Type B pancreatic cell (in vitro differentiated cells): ENCODE measurements at places on chromosomes 2 and 18.

GRCh38 chr2:161964160-161964559 is 109.9 kb downstream of the DPP4 start:
- no peak for DNase-seq

GRCh38 chr2:196277002-196277401 is 105.6 kb upstream of the STK17B start:
- no peak for DNase-seq

GRCh38 chr18:47915930-47916329 is 14.5 kb downstream of the SMAD2 start:
- DNase-seq, result no peak

DNA sequence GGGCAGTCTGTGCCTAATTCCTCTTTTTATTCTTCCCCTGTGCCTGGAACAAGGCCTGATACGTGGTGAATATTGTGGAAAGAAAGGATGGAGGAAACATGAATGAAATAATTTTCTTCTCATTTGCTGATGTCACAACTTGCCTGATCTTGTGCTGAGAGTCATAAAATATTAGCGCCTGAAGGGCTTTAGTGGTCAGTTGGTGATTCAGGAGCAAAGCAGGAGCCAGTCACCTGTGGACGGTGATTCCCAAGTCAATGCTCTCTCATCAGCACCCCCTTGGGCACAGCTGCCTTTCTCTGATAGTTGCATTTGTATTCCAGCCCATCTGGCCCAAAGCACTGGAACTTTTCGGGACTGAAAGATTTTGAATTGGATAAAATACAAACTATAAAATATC is 502.6 kb upstream of the RAB12 start:
- DNase-seq, result no peak

GRCh38 chr2:233976087-233976486 is 58.9 kb downstream of the TRPM8 start:
- no peak for DNase-seq

DNA sequence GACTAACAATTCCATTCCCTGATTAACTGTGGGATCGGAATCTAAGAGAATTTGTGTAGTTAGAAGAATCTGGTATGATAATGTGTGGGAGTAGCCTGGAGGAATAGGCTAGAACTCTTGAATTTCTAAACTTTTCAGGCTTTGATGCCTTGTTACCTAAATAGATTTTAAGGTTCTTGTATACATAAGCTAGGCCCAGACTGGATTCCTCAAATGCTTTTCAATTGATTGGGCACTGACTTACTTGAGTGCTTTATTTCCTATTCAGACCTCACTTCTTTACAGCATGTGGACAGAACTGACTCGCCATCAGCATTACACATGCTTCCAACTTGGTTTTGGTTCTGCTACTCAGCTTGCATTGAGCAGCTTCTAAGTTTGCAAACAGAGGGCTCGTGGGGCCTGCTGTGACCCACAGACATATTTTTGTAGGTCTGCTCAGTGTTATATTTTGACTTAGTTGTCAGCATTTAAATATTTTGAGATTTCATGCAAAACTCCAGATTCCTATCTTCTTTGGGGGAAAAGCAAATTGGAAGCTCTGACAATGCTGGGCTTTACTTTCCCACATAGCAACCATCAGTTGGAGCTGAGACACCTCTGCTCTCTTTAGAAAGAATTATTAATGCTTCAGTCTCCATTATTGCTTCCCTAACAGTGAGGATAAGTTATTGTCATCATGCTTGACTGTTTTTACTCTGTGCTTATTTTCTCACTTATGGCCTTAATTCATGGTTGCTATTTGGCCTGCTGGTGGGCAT is 5.7 kb downstream of the PARD3B start:
- no peak for DNase-seq

GRCh38 chr2:162057426-162057825 is 16.6 kb downstream of the DPP4 start:
- no peak for DNase-seq

- no peak for DNase-seq
These were observed 48.2 kb downstream of the RNF138 start for GRCh38 chr18:32139835-32140283.

DNA sequence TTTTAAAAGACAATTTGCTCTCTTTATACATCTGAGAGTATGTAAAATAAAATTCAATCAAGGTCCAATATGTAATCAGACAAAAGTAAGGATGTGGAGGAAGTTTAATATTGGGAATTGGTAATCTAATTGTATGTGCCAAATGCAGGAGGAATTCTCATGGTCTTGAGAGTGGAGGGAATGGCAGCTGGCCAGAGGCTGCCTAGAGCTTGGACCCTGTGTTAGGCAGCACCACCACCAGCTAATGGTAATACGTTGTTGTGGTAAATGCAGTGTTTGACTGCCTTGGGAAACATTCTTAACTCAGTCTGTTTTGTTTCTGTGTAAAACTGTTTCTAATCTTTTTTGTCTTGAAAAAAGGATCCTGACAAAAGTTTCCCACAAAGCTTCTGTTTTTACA is 30.0 kb downstream of the GALNT1 start:
- no peak for DNase-seq

DNA sequence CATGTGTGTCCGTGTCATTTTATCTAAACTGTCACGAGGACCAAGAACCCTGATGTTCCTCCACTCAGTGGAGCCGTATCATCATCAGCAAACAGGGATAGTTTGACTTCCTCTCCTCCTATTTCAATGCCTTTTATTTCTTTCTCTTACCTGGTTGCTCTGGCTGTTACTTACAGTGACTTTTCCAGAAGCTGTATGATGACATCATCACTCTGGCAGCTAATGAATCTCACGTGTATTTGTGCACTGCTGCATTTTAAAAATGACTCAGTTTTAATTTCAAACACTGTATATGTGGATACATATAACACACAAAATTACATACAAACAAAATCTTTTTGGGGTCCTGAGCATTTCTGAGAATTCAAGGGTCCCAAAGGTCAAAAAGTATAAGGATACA is 481.4 kb downstream of the CDH2 start:
- DNase-seq, result no peak

DNA sequence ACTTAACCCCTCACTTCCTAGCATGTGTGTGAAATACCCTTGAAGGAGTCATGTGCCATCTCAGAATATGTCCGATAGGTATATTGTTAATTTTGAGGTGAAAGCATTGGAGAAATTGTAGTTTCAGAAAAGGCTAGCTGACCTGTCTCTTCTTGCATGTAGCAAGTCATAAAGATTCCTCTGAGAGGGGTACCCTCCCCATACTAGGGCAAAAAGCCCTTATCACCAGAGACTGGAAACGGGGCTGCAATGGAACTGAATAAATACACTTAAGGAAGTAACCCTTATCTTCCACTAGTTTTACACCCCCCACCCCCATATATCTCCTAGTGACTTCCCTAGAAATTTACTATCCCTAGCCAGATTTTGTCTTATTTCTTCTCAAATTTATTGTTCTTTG is 1.8 kb upstream of the SF3B6 start:
- no peak for DNase-seq

DNA sequence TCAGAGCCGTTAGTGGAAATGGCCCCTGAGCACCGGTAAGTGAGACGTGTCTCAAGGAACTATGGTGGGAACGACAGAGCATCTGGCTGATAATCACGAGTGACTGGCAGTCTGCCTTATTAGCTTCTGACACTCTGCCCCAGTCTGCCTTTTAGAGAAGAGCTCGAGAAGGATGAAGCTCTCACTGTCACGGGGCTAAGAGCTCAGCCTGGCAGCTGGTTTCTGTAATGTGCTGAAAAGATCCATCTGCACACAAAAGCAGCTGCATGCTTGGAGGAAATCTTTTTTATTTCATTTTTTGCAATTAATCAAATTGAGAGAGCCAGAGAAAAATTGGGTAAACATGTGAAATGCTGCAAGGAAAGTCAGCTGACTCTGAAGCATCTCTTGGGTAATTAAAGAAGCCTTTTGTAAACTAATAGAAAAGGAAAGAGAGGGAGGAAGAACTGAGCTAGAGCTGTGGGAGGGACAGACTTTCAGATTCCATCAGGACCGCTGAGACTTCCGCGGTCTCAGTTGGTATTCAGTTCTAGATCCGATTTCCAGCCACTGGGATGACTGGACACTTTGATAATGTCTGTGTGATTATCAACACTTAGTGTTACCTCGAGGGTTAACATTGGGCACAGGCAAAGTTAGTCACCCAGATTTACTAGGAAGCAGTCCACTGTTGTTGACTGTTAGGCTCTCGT is 24.4 kb downstream of the MBP start:
- DNase-seq, result no peak

- no peak for DNase-seq
These were observed 5.9 kb downstream of the NFATC1 start for GRCh38 chr18:79401494-79402208.

- no peak for DNase-seq
These were observed 79.7 kb downstream of the EMILIN2 start for GRCh38 chr18:2926528-2926927.

GRCh38 chr18:56038171-56039030 is 450.4 kb upstream of the TCF4 start:
- no peak for DNase-seq

DNA sequence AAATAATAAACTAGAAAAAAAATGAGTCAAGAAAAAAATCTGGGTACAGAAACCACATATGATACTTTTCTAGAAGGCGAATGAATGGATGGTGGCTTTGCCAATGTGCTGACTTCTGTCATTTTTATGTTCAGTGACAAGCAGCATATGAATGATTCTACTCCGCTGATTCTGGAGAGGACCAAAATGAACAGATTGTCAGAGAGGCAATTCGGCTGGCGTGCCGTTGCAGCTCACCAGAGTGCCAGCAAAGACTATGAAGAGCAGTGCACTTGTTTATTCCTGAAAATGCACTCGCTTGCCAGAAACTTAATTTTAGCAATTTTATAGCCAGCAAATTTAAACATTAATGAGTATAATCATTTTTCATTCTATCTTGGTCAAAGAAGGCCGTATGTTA is 105.9 kb upstream of the NYAP2 start:
- no peak for DNase-seq

DNA sequence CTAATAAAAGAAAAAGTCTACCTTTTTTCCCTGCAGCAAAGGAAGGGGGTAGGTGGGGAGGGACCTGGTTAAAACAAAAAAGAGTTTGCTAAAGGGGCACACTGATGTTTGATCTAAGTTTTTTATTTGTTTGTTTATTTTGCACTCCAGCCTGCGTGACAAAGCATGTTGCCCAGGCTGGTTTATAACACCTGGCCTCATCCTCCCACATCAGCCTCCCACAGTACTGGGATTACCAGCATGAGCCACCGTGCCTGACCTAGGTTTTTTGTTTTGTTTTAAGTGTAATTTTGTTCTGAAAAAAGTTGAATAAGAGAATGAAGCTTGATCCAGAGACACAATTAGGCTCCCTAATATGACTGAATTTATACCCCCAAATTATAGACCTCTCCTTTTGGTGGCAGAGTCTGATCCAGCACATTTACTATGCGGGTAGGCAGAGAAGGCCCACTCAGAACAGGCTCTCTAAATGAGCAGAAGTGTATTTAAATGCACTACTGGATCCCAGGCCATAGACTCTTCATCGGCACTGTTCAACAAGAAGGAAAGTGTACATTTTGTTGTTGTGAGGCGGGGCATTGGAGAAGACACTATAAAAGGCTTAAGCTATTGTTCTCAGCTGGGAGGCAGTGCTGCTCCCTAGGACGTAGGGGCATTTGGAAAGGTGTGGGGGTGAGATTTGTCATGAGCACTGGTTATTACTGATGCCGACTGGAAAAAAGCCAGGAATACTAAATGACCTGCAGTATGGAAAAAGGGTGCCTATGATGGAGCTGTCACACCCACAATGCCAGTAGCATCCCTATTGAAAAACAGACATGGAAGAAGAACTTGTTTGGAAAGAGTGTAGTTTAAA is 32.4 kb downstream of the MRPS9 start:
- DNase-seq, result no peak

DNA sequence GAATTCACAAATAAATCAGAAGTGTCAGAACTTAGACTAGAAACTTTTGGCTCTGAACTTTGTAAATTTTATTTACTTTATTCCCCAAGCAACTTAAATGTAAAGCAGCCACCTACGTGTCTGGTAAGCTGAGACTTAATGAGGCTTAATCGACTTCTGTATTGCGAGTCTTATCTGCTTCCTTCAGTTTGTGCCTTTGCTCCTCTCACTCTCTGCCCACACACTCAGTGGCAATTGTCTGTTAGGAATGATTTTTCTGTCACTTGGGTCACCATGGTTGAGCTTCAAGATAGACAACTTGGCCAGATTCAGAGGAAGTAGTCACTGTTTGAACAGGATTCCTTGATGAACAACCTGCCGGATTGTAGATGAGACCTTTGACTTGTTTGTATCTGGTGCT is 691.4 kb upstream of the FSHR start:
- no peak for DNase-seq

GRCh38 chr2:130796290-130796689 is 40.4 kb upstream of the ARHGEF4 start:
- peak; percentile 57 for DNase-seq

- DNase-seq, result peak; percentile 58
These were observed 25.1 kb downstream of the CIB4 start for GRCh38 chr2:26615860-26616705.

DNA sequence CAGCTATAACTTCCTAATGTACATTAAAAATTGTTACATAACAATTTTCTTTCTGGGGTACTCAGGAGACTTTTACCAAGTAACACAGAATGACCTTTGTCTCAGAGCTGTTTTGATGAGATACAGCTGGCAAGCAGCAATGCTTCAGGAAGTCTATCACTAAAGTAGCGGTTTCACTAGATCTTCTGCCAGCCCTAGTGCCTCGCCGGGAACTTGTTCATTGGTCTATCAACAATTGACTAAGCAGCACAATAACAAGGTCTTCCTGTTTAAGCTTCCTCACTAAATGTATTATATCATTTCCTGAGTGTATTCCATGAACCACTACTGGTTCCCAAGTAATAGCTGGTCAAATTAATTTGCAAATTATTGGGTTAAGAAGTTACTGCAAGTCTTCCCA is 69.2 kb downstream of the TRIP12 start:
- DNase-seq, result no peak

- DNase-seq, result no peak
These were observed 34.9 kb upstream of the APCDD1 start for GRCh38 chr18:10419420-10420103.

DNA sequence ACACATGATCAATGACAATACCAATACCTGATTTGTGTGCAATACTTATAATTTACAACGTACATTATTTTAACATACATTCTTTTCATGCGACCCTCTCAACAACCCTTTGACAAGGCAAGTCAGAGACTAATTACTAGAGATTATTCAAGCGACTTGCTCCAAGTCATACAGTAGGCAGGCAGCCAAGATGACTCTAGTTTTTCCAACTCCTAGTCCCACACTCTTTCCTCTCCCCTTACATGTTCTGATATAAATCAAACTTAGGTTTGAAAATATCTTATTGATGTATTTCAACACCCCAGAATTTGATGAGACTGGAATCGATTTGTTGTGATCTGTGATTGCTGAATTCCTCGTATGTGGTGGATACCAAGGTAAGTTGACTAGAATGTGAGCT is 8.0 kb upstream of the CYP27C1 start:
- no peak for DNase-seq

- no peak for DNase-seq
These were observed 63.2 kb upstream of the IGFBP5 start for GRCh38 chr2:216758256-216759155.

DNA sequence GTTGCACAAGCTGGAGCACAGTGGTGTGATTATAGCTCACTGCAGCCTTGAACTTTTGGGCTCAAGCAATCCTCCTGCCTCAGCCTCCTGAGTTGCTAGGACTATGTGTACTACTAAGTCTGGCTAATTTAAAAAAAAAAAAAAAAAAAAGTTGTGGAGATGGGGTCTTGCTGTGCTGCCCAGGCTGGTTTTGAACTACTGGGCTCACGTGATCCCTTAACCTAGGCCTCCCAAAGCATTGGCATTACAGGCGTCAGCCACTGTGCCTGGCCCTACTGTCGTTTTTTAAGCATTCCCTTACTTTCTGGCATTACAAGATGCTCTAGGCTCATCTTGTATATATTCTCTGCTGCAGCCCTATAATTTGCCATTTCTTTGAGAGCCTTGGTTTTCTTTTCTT is 88.3 kb downstream of the RAPH1 start:
- DNase-seq, result no peak
